ENCODE measurements at places on chromosomes 6 and 20.
A peak's percentile ranks its signal among the peaks of the same experiment; 100 is the strongest.

GRCh38 chr6:146315381-146316174 lies 228.1 kb upstream of the RAB32 start:
- no peak for DNase-seq

GRCh38 chr6:13695252-13695651 lies 16.4 kb downstream of the RANBP9 start:
- DNase-seq: no peak

GRCh38 chr6:110563711-110564110 lies 87.3 kb upstream of the SLC22A16 start:
- no peak for DNase-seq

- DNase-seq: no peak
Observed at GRCh38 chr6:43306086-43306485, 2.5 kb downstream of the CRIP3 start.

GRCh38 chr6:169931261-169931660 lies 179.8 kb downstream of the ERMARD start:
- DNase-seq: no peak

- DNase-seq: no peak
Observed at GRCh38 chr20:50983321-50983720, 24.7 kb downstream of the MOCS3 start.

GRCh38 chr6:120405947-120406346 lies 928.3 kb downstream of the TBC1D32 start:
- DNase-seq: no peak

DNA sequence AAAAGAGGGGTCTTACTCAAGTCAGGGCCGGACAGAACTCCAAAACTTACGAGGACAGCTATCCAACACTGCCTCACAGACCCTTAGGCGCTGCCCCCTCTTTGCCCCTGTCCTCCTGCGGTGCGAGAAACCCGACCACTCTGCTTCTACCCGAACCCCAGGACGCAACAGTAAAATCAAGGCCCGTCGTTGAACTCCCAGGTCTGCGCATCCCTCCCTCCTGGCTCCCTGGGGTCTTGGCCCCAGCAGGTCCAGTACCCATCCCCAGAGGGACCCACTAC lies 6.4 kb downstream of the OLIG3 start:
- no peak for DNase-seq

GRCh38 chr20:44056010-44056698 lies 130.8 kb downstream of the JPH2 start:
- peak; percentile 33 for DNase-seq

DNA sequence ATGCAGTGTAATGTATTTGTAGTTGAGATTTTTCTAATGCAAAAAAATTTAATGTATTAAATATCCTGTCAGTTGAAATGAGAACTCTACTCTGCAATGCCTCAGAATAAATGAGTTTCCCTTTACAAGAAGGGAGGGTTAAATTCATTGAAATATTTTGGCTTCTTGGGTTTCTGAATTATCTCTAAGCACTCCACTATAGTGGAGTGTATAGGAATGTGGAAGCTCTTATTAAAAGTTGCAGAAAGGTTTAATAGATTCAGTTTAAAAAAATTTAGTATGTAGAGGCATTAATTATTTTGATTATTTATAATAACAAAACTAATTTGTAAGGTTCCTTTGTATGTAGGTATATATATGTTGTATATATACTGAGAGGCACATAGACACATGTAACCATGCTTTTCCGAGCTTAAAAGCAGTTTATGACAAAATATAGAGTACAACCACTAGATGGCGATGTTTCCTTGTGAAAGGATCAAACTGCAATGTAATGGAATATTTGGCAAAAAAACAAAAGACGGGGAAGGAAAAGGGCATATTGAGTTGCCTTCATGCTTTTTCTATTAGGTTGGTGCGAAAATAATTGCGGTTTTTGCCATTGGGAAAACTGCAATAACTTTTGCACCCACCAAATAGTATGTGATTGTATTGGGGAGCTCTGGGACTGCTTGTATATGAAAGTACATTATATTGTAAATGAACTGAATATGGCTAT lies 144.2 kb downstream of the MYO6 start:
- peak; percentile 86 for DNase-seq

DNA sequence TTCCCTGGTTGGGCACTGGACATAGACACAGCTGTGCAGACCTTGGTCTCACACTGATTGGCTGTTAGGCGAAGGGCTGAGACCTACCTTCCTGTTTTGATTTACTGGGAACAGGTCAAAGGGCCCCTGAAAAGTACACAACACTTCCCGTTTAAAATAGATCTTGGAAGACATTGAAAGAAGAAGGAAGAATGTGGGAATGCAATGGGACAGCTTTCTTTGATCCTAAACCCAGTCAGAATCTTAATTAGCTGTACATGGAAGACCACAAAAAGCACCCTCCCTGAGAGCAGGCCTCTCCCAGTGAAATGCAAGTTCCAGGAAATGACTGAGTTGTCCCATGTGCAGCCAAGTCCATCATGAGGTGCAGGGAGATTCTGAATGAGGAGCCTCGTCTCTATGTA lies 83.6 kb upstream of the EXOC2 start:
- no peak for DNase-seq

- DNase-seq: no peak
Observed at GRCh38 chr6:28817808-28818145, 106.0 kb downstream of the TRIM27 start.

DNA sequence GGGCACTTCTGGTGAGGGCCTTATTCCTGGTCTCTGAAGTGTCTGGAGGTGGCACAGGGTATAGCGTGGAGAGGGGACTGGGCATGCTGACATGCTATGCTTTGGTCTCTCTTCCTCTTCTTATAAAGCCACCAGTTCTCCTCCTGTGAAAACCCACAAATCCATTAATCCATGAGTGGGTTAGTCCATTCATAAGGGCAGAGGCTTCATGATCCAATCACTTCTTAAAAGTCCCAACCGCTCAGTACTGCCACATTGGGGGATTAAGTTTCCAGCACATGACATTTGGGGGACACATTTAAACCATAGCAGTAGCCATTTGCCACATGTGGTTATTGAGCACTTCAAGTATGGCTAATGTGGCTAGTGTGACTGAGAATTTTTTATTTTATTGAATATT lies 3.8 kb upstream of the TRIB3 start:
- DNase-seq: no peak

DNA sequence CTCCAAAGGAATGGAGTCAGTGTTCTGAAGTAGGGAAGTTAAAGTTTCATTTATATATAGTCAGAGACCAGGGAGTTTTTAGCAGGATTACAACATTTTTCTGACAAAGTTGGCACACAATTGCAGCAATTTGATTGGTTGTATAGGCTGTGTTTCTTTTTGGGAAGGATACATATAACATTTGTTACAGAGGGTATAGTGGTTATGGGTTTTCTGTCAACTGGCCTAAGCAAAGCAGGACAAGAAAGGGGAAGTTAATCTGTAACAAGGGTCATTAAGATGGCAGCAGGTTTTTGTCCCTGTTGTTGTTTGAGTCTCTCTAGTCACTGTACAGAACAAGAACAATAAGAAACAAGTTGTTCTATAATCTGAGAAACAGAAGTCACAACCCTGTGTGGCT lies 41.4 kb downstream of the TPD52L1 start:
- DNase-seq: no peak

DNA sequence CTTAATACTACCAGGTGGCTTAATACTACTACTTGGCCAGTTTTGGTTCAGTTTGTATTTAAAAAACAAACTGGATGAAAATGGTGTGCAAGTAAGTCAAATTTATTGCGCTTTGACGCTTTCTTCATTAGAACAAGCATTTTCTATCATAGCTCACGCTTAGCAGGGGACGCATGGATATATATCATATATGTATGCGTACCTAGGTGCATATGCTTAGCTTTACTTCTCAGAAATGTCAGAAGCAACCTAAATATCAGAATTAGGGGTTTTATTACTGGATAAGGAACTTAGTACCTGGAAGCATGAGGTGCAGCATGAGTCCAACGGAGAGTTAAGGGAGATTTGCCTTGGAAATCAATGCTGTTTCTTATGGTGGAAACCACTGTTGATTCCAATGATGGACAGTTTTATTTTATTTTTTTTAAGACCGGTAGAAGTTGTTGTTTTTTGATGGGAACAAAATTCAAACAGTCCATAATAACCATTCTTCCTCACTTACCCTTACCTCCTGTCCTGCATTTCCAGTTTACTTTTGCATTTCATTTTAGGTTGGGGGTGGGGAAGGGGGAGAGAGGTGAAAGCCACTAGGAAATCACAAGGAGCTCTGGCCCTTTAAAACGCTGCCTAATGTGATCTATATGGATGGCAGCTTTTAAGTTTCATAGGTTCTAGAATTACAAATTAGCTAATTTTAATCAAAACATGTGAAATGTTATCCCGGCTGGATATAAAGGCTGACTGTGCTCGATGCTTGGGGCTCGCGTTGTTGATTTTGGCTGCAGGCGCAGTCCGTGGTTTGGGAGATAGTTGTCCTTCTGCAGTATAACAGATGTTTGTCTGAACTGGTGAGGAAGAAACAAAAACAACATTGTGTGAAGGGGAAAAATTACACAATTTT lies 2.1 kb downstream of the SOBP start:
- DNase-seq: no peak

DNA sequence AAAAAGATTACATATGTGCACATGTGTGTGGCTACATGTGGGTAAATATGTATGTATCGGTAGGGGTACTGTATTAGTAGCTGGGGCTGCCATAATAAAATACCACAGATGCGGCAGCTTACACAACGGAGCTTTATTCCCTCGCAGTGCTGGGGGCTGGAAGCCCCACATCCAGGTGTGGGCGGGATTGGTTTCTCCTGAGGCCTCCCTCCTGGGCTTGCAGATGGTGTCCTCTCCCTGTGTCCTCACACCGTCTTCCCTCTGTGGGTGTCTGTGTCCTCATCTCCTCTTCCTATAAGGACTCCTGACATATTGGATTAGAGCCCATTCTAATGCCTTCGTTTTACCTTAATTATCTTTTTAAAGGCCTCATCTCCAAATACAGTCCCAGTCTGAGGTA lies 97.7 kb downstream of the LY86 start:
- no peak for DNase-seq

DNA sequence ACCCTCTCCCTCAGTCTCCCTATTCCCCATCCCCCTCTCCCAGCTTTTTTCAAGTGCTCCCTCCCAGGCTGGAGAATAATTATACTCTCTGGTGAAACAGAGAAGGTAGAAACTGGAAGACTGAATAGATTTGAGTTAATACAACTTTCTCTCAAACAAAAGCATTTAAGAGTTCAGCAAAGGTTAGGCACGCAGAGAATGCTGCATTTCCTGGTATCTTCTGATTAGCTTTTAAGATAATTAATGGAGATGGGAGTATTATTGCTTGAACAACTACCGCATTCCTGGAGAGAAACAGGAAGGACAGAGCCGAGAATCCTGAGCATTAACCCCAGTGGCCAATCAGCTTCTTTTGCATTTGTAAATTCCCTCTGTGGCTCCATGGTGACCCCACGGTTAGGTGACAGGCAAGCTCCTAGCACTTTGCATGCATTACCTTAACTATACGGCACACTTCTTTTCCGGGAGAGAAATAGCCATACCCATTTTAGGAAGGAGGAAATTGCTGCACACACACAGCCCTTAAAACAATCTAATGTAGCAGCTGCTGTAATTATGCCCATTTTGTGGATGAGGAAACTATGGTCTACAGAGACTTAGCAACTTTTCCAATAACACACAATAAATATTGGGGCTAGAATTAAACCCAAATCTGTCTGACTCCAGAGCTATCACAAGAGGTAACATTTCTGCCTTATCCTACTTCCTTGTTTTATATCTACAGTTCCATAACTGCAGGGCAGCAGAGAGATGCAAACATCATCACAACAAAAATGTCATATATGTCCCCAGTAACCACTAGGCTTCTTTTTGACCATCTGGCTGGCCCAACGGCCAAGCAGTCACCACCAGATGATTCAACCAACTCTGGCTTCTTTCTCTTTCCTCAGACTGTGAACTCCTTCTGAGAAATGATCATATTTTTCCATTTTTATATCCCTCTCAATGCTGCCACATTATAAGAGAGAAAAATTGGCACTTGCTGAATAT lies 169.9 kb downstream of the CD24 start:
- no peak for DNase-seq

Data from hepatocyte (in vitro differentiated cells).